ENCODE measurements at places on chromosomes 16 and 17.

- DNase-seq = no peak
Measured at GRCh38 chr17:34368946-34369500, 6.0 kb upstream of the CCL1 start.

DNA sequence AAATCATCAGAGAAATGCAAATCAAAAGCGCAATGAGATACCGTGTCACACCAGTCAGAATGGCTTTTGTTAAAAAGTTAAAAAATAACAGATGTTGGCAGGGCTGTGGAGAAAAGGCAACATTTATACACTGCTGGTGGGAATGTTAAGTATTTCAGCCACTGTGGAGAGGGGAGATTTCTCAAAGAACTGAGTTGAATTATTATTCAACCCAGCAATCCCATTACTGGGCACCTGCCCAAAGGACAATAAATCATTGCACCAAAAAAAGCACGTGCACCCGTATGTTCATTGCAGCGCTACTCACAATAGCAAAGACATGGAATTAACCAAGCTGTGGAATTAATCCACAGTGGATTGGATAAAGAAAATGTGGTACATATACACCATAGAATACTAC is 204.7 kb downstream of the HS3ST4 start:
- DNase-seq = no peak

DNA sequence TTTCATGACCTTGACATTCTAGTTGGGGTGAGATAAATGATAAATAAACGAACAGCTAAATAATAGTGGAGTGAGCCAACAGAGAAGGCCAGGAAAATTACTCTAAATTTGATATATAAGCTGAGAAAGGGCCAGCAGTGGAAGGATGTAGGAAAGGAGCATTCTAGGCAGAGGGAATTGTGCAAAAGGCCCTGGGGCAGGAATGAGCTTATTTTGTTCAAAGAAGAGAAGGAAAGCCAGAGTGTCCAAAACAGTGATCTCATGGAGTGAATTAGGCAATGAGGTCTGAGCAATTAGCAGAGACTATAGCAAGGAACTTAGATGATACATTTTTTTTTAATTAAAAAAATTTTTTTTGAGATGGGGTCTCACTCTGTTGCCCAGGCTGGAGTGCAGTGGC is 43.3 kb upstream of the CLEC19A start:
- DNase-seq = no peak

DNA sequence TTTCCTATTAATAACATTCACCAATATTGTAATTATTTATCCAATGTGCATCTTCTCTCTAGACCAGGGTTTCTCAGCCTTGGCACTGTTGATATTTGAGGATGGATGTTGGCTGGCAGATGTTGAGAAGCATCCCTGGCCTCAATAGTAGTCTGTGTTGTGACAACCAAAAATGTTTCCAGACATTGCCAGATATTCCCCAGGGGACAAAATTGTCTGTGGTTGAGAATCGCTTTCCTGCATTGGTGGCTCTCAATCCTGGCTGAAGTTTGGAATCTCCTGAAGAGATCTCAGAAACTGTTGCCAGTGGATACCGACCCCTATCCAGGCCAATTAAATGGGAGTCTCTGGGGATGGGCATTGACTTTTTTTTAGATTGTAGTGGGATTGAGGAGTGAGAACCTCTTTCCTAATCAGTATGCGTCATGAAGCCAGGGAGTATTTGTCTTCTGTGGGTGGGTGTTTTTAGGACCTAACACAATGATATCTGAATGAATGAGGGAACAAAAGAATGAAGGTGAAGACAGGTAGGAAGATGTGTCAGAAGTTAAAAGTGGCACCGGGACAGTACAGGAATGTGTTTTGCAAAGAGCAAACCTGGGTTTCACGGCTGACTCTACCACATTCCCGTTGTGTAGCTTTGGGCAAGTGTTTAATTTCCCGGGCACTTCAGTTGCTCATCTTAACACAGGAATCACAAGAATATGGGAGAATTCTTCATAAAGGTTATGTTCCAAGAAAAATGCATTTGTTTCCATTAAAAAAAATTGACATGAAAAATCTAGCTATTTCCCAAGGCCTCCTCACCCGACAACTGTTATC is 24.3 kb downstream of the HSD17B2 start:
- DNase-seq = no peak

- DNase-seq = no peak
Measured at GRCh38 chr16:27591837-27592236, 41.9 kb downstream of the KATNIP start.
